Stimulated activated CD4-positive, alpha-beta T cell treated with anti-CD3 and anti-CD28 coated beads, Interleukin-12 subunit alpha, Interleukin-12 subunit beta, amount 100 ng/mL, for 48 hours (primary cell): ENCODE measurements at places on chromosomes 1 and 21.

DNA sequence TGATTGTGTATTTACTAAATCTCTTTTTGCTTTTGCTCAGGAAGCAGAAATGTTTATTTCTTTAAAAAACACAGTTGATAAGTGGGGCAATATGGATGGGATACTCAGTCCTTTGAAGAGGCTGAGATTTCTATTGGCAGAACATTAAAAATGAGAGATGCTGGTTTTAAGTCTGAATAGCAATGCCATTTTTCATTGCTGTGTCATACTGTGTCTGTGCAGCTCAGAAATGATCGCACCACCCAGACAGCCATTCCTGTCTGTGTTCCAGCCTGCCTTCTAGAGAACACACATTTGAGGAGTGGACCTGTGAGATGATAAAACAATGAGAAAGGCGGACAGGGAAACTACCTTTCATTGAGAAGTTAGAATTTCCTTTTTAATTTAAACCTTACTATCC, 231.2 kb upstream of the USP24 start:
- no peak for DNase-seq

DNA sequence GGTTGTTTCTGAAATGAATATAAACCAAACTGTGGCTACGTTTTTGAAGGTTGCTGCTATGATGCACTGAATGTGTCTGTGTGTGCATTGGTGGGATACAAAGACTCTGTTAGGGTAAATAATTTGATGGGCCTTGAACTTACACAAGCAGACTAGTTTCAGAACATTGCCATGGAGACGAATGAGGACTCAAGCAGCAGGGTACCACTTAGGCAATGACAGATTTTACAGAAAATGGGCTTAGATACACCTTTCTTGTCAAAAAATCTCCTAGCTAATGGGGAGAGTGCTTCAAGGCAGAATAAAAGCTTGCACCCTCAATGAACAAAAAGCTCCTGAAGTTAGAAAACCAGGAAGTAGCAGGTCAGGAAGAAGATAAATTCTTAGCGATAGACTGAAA, 55.7 kb downstream of the IER5 start:
- DNase-seq: no peak

DNA sequence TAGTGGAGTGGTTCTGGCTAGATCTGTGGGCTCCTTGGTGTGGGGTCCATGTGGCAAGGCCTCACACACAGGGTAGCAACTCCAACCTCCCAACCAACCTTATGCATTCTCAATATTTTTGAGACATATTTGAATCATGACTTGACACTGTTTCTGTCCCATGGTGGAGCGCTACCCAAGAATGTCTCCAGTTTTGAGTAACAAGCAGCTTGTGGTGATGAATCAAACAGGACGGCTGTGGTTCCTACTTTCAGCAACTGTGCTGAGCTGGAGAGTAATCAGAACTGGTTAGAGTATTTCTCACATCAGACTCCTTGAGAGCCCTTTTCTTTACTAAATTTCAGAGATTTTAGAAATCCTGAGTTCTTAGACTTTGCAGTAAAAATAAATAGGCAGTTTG, 3.1 kb downstream of the LCE3D start:
- no peak for DNase-seq

DNA sequence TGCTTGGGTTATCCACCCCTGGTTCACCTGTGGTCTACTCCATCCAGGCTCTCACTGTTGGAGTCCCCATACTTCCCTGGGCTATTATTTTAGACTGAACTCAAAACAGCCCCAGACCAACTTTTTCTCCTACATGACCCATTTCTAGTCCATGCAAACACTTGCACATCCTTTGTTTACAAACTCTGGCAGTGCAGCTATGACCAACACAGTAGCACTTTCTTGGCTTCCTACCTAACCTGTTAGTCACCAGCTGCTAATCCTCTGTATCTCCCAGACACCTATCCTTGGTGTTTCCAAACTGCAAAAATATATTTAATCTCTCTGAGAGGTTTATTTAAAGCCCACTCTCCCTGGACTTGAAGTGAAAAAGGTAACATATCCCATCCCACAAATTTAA, 90.8 kb downstream of the DDAH1 start:
- no peak for DNase-seq

- DNase-seq: no peak
Observed at GRCh38 chr1:52444463-52444862, 40.1 kb downstream of the PRPF38A start.

DNA sequence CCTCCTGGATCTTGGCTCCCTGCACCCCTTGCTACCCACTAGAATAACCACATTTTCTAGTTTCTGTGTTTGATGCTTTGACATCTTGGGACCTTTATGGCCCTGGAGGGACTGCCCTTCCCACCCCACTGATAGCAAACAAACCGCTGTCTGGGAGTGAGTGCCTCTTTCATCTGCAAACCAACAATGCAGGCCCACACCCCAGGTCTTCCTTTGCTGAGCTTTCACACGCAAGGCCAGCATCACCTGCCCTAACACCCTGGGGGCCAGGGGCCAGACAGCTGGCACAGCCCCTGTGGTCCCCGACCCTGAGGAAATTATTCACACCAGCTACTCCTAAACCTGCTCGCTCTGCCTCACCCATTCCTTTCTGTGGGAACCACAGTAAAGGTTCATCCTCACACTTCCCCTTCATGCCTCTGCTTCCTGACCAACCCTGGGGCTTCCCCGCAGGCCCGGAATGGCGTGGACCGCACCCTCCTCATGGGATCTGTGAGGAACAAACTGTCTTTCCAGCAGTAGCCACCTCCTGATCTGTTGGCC, 15.4 kb downstream of the SLC2A7 start:
- DNase-seq: no peak

DNA sequence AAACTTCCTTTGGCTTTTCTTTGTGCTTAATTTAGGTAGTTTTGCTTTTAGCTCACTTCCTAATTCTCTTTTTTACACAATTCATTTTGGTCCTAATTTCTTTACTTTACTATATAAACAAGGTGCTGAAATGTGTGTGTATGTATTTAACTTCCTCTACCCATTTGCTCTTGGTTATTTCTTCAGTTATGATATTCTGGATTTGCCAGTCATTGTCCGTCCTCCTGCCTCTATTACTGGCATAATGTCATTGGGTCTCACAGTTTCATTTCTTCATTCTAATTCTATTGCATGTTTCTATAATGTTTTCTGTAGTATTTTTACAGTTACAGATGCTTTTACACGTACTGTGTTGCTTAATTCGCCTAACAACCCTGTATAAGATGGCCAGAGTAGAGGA, 96.2 kb downstream of the ZMYM4 start:
- no peak for DNase-seq

DNA sequence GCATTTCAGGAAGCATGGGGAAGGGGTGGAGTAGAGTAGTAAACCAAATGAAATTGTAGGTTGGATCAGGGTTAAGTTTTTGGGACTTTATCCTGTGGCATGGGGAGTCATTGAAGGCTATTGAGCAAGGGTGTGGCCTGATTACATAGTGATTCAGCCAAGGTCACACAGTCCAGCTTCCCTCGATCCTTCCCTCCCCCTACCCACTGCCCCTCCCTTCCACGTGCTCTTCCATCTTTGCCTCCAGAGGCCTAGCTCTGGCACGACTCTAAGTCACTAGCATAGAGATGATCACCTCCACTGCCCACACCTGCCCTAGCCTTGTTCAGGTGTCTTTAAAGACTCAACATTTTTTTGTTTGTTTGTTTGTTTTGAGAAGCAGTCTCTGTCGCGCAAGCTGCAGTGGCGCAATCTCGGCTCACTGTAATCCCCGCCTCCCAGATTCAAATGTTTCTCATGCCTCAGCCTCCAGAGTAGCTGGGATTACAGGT, 37.2 kb upstream of the SLC9A1 start:
- no peak for DNase-seq

DNA sequence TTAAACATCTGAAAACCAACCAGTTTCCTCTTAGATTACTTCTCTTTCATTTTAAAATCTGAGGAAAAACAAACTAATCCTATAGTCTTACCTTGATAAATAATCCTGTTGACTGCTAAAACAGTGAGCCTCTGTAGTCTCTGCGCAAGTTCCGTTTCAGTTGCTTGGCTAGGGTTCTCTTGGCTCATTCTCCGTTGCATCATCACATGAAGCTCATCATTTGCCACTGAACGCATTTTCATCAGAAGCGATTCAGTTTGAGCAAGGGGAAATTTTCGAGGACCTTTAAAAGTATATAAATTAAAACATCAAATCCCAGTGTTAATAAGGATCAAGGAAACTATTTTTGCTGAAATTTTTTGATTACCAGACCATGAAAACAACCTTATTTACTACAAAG, 96.7 kb upstream of the GNG4 start:
- no peak for DNase-seq

GRCh38 chr1:38565020-38565491, 294.5 kb downstream of the RRAGC start:
- no peak for DNase-seq

GRCh38 chr1:113654883-113655282, 104.4 kb downstream of the PHTF1 start:
- DNase-seq: no peak

DNA sequence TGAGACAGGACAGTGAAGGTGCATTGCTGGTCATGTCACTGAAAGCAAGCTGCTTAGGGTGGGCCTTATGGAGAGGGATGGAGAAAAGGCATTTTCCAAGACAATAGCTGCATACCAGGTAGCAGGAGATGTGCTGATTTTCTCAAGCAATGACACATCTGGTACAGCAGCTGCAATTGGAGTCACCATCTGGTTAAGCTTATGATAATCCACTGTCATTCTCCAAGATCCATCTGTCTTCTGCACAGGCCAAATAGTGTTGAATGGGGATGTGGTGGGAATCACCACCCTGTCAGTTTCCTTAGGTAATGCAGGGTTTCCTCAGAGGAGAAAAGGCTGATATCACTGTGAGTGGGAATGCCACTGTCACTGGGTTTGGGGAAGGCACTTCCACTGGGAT, 54.6 kb downstream of the ADSS2 start:
- DNase-seq: no peak

- no peak for DNase-seq
Observed at GRCh38 chr1:116666187-116667077, 1.1 kb downstream of the IGSF3 start.

GRCh38 chr1:230385930-230386329, 40.2 kb downstream of the PGBD5 start:
- no peak for DNase-seq

DNA sequence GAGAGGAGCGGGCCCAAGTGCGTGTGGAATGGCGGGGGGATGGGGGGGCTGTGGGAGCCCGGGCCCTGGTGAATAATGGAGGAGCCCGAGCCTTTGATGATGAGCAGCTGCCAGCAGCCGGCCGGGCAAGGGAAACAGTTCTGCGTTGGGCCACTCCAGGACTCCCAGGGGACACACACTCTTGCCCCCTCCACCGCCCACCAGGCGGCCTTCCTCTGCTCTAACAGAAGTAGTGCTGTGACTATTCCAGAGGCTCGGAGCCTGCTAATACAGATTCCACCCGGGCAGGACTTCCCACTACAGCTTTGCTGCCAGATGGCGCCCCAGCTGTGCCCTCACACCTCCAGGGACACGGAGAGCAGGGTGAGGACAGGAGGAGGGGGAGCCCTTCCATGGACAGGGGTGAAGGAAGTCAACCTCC, 48.2 kb upstream of the LRP8 start:
- DNase-seq: no peak

DNA sequence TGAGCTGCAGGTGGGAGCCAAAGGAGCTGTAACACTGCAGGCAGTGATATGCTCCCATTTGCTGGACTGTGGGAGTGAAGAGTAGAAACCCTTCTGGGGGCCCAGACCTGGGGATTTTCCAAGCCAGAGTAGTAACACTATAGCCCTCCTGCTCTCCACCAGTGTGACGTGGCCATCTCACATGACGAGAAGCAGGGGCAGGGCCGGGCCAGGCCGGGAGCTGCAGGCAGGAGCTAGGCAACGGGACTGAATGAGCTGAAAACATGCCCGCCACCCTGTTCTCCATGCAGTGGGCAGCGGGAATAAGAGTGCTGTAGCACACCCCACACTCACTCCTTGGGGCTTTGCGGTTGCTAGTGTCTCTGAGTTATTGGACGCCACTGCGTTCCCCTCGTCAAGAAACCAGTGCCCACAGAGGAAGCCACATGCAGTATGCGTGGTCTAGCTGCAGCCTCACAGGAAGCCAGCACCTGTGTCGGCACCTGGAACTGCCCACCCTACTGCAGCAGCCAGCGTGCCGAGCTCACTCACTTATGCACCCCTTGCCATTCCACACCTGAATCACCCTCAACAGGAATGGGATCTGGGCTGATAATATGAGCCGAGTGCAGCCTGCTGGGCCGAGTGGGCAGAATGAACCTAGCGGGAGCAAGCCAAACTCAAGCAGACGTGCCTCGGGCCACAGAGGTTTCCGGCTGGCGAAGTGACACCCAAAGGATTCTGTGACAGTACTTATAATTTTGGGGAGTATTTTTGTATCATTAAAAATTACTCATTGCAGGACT, 1389.6 kb downstream of the KCNT2 start:
- DNase-seq: no peak

DNA sequence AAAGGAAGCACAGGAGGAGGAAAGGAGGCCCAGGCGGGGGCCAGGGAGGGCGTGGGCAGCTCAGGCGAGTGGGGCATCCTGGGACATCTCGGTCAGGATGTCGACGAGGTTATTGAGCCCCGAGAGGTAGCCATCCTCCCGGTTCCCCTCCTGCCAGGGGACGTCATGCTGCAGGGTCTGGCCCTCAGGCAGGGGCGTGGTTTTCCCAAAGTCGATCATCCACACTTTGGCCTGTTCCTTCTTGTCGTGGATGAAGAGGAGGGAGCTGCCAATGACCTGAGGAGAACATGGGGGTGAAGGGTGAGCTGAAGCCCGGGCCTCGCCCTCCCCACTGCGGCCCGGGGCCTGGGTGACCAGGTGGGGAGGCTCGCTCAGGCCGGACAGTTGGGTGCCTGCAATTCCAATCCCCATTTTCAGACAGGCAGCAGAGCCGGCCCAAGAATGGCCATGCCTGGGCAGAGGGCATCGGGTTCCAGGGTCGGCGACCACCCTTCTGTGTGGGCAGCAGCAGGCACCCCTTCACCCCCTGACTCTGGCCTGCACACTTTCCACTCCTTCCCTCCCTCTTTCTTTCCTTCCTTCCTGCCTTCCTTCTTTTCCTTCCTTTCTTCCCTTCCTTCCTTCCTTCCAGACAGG, 86.2 kb downstream of the STUM start:
- no peak for DNase-seq

DNA sequence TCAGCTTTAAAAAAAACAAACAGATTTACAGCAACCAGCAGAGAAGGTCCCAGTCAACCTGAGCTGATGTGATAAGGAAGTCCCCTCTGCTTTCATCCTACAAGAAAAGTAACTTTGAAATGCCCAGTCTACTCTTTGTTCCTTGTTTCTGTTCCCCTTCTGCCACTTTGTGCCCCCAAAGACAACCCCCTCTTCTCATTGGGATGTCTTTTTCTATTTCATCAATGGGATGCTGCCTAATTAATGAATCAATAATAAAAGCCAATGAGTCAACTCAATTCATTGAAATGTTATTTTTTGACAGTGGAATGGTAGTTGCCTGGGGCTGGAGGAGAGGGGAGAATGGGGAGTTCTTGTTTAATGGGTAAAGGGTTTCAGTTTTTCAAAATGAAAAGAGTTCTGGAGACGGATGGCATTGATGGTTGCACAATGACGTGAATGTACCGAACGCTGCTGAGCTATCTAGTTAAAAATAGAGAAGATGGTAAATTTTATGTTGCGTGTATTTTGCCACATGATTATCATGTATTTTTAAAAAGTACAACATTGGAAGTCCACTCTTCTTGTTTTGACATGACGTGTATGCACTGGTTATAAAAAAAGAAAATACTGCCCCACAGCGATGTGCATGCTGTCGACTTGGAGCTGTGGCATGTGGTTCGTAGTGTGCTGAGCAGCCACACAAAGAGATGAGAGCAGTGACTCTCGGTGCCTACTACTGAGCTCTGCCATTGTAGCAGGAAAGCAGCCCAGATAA, 22.4 kb upstream of the PADI2 start:
- no peak for DNase-seq

- no peak for DNase-seq
Observed at GRCh38 chr1:12573015-12573825, 44.8 kb downstream of the DHRS3 start.
